ENCODE measurements at places on chromosomes 2 and 18. TPM values are rescaled to one million over a fixed set of nuclear protein-coding genes. Genes with fewer than 3 reads are reported as not detected.

TUBA4B gene
- not detected for total RNA-seq

RNF152 gene
- total RNA-seq: 18.0 TPM

CAPN14 gene
- total RNA-seq: not detected

MAB21L4 gene
- total RNA-seq: 0.42 TPM

- no peak for DNase-seq
Observed at GRCh38 chr2:234252772-234253171, 202.3 kb downstream of the SPP2 start.

ZEB2 gene
- total RNA-seq: 40.0 TPM

GULP1 gene
- total RNA-seq: 135 TPM

XPO1 gene
- 179 TPM for total RNA-seq

DNA sequence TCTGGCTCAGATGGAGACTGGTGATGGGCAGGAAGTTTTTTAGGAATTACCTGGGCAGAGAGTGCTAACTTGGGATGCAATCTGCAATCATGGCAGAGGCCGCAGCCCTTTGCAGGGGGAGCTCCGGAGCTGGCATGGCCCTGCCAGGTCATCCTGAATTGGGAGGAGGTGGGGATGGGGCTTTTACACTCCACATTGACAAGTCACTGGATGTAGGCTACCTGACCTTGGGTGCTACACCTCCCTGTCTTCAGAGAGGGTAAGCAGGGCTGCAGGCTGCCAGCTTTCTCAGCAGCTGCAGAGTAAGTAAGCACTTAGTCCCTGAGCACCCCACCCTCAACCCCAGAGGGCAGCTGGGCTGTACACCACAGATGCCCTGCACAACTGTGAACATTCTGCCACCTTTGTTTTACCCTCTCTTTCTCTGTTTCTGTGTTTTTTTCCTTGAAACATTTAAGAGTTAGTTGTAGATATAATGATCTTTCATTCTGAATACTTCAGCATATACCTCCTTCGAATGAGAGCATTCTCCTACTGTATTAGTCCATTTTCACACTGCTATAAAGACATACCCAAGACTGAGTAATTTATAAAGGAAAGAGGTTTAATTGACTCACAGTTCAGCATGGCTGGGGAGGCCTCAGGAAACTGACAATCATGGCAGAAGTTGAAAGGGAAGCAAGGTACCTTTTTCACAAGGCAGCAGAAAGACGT, 6.8 kb upstream of the HS1BP3 start:
- no peak for DNase-seq

- DNase-seq: no peak
Observed at GRCh38 chr18:6745504-6746031, 16.1 kb downstream of the ARHGAP28 start.

- DNase-seq: no peak
Observed at GRCh38 chr2:119960821-119961220, 52.1 kb upstream of the EPB41L5 start.

TMEM247 gene
- not detected for total RNA-seq

C2orf81 gene
- total RNA-seq: 0.34 TPM

DNA sequence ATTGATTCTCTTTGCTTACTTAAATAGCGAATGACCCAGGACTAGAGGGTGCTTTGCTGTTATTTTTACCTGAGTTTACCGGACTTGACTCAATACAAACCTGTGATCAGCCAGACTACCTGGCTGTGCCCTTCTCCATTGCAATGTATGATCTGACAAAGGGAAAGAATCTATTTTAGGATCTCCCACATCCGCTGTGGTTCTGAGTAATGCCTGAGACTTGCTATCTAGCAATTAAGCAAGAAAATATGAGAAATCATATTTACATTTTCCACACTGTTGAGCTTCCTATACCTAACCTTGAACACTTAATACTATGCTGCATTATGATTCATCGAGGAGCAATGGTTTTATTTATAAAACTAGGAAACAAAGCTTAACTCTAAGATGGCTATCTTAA, 215.2 kb downstream of the RAD51AP2 start:
- DNase-seq: peak; percentile 51

GRCh38 chr2:24365051-24365450, 4.7 kb upstream of the ITSN2 start:
- no peak for DNase-seq

FNDC4 gene
- total RNA-seq: 2.2 TPM

DNA sequence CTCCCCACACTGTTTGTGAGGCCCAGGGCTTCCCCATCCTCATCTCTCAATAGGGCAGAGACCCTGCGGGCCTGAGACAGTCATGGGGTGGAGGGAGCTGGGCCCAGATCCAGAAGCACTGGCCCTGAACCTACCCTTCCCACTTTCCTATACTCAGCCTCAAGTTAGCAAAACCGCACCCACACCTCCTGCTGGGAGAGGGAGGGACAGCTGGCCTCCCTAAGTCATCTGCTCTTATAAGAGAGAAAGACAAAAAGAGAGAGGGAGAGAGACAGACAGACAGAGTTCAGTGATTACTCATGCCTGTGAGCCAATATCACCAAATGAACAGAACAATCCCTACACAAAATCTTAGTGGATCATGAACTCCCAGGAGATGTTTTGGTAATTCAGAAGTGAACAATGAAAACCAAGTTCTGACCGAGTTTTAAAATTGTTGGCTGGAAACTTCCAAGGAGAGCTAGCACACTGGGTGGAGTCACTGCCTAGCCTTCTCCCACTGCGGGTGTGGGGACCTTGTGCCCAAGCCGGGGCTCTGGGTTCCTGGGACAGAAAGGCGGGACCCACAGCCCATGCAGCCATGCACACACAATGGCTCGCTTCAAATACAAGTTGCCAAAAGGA, 130.5 kb downstream of the PXDN start:
- no peak for DNase-seq

NFATC1 gene
- total RNA-seq: 2.2 TPM

OBSL1 gene
- total RNA-seq: 53.1 TPM

CENPO gene
- 44.3 TPM for total RNA-seq

NTSR2 gene
- not detected for total RNA-seq

GRCh38 chr18:24942144-24942543, 409.8 kb downstream of the ZNF521 start:
- no peak for DNase-seq

- DNase-seq: no peak
Observed at GRCh38 chr2:237964194-237964577, 2.6 kb upstream of the UBE2F start.

DNA sequence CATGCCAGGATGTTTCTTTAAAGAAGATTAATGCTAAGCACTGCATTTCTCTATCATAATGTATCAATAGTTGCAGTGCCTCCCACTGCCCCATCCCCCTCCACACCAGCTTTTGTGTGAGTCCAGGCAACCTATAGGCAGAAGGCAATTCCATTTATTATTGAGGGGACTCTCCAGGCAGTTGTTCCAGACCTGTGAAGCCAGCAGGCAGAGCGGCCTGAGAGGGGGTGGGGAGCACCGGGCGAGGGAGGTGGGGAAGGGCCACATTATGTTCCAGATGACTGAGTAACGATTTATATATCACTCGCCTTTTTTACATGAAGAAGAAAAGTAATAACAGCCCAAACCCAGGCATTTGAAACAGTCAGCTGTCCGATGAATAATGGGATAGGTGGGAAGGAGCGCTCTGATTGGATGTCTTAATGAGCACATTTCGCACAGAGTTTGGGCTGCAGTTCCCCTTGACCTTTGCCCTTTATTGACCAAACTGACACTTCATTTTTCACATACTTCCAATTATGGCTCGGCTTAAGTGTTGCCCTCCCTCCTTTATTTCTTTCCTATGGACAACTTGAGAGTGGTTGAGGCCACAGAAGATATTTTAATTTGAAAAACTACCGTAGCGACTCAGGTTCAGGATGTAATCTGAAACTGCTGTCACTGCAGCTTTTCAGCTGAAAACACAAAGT, 34.4 kb downstream of the MEIS1 start:
- DNase-seq: no peak

PRSS56 gene
- not detected for total RNA-seq

GRCh38 chr2:86050301-86050700, 55.4 kb downstream of the POLR1A start:
- no peak for DNase-seq

DNA sequence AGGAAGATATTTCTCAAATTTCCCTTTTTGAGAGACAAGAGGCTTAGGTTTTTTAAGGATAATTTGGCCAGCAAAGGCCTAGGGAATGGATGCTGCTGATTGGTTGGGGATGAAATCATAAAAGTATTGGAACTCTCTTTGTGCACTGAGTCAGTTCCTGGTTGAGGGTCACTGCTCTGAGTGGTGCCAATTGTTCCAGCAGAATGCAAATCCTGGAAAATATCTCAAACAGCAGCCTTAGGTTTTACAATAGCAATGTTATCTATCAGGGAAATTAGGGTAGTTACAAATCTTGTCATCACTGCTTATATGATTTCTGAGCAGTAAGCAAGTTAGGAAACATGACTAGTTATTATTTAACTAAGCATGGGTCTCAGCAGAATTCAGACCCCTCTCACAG, 96.2 kb downstream of the RAD51AP2 start:
- no peak for DNase-seq

DNA sequence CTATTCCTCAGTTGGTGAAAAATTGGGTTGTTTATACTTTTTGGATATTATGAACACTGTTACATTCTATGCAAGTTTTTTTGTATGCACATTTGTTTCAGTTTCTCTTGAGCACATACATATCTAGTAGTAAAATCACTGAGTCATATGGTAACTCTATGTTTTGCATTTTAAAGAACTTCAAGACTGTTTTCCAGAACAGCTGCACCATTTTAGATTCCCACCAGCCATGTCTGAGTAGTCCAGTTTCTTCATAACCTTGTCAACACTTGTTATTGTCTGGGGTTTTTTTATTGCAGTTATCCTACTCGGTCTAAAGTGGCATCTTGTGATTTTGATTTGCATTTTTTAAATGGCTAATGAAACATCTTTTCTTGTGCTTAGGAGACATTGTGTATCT, 100.3 kb upstream of the OTOS start:
- no peak for DNase-seq

DNAJC5G gene
- not detected for total RNA-seq

GRCh38 chr2:148944536-148944935, 69.5 kb downstream of the KIF5C start:
- DNase-seq: no peak

GRCh38 chr18:35267809-35268208, 22.2 kb downstream of the ZSCAN30 start:
- no peak for DNase-seq

PSMA8 gene
- total RNA-seq: not detected

DNA sequence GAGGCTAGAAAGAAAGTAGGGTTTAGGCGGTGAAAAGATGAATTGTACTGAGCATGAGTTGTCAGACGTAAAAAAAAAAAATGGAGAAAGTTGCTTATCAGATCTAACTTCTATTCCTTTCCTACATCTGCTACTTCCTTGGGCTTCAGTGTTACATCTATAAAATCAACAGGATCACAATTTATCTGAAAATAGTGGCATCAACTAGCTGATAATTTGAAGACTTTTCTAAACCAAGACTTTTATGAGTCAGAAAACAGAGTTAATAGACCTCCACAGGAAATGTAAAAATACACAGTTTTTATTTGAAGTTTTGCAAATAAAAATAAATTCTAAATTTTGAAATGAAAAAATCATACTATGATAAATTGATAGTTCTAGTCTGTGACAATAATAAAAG, 399.8 kb downstream of the GRB14 start:
- no peak for DNase-seq

RPE gene
- 87.3 TPM for total RNA-seq

SGPP2 gene
- not detected for total RNA-seq

DNA sequence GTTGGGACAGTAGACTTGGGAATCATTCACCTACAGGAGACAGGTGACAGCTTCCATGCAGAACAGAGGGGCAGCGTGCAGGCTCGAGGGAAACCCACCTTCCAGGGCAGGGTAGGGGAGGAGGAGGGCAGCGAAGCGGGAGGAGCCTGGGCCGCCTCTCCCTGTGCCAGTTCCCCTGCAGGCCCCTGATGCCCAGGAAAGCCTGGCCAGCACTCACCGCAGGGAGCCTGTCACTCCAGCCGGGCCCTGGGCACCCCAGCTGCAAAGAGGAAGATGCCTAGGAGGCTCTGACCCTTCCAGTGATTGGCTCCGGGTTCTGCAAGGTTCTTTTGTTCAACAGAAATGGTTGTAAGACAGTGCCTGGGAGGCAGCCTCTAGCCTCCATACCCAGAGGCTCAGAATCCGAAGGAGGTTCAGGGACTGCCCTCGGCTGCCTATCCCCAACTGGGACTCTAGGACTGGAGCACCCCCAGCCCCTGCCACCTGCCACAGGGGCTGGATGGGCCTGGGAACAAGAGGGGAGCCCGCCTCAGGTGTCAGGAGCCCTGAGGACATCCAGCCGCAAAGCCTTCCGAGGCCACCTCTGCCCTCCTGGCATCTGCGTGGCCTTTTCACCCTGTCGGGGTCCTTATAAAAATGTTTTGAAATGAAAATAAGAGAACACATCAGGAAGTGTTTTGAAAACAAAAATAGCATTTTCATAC, 103.2 kb downstream of the PTGR3 start:
- DNase-seq: peak; percentile 24

DNA sequence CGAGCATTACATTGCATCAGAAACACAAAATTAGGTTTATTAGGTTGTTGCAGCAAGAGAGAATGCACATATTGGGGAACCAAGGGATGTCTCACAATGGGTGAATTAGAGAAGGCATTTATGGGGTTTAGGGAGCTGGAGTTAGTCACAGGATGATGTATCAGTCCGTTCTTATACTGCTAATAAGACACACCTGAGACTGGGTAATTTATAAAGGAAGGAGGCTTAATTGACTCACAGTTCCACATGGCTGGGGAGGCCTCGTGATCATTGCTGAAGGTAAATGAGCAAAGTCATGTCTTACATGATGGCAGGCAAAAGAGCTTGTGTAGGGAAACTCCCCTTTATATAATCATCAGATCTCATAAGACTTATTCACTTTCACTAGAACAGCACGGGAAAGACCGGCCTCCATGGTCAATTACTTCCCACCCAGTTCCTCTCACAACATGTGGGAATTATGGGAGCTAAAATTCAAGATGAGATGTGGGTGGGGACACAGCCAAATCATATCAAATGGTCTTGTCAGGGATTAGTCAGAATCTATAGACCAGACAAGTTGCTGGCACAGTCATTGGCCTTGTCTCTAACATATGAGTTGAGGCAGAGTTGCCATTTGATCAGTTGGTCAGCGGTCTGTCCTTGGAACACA, 61.9 kb upstream of the RBMS1 start:
- DNase-seq: no peak

GRCh38 chr2:186917866-186918265, 68.9 kb upstream of the ZSWIM2 start:
- no peak for DNase-seq

SERPINB13 gene
- not detected for total RNA-seq

DNA sequence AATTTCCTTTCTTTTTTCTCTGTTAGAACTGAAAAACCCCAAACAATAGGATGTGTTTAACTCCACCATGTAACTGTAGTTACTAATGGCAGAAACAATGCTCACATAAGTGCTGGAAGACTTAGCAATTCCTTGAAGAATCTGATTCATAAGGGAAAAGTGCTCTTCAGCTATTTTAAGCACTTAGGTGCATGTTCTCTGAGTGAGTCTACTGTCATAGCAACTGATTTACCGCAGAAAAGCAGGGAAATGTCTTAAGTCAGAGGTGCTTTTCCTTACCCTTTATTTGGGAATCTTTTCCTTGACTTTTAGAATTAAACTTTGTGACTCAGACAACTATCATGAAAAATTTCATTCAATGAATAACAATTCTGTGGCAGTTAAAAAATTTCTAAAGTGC, 65.4 kb upstream of the NABP1 start:
- DNase-seq: peak; percentile 88

FAP gene
- total RNA-seq: 21.1 TPM

GRCh38 chr18:8779251-8779650, 73.9 kb downstream of the MTCL1 start:
- DNase-seq: no peak

GRCh38 chr2:209578394-209579001, 154.7 kb downstream of the MAP2 start:
- DNase-seq: no peak

GRCh38 chr2:239266434-239266766, 134.4 kb downstream of the HDAC4 start:
- DNase-seq: no peak

Data from SJSA1 (cell line).